ENCODE measurements at places on chromosomes 7 and 10. TPM values are rescaled to one million over a fixed set of nuclear protein-coding genes. Genes with fewer than 3 reads are reported as not detected.

- DNase-seq: no peak
These were observed 4.0 kb downstream of the ITGA8 start for GRCh38 chr10:15715619-15716227.

The TSPAN15 gene
- total RNA-seq: 8.8 TPM

DNA sequence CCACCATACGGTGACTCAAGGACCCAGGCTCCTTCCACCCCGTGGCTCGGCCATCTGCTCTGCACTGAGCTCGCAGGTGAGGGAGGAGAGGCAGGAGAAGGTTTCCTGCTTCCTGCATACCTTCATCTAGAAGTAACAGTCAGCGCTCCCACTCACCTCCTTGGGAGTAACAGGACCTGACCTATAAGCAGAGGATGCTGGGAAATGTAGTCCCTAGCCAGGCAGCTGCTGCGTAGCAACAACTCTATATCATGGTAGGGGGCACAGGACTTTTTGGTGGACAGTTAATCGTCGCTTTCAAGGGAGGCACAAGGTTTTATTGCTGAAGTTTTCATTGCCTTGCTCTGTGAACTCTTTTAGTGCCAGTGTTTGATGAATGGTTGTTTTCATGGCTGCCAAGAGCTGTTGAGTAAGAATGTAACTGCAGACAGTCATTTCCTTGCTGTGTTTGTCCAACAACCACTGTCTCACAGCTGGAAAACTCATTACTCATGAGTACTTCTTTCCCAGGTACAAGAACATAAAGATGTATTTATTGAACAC, 10.2 kb upstream of the ZFYVE27 start:
- DNase-seq: no peak

The NOM1 gene
- 14.4 TPM for total RNA-seq

- DNase-seq: peak; percentile 83
These were observed 754 bp downstream of the SLC25A13 start for GRCh38 chr7:96321031-96321657.

The ACBD7 gene
- not detected for total RNA-seq

The ABLIM1 gene
- 108 TPM for total RNA-seq

DNA sequence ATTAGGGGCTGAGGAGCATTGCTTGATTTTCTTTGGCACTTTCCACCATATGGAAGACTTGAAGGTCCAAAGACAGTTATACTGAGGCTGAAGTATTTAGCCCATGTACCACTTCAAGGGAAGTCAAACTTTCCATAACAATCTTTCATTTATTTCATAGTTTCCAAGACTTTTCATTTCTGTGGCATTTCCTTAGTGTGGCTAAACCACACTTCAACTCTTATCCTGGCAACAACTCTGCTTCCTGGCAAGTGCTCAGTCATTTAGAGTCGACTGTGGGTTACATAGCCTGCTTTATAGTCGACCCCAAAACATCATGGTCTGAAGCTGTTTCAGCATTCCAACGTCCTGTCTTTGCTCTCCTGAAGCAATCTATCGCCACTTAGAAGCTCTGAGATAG, 343.0 kb upstream of the SEMA3D start:
- no peak for DNase-seq

DNA sequence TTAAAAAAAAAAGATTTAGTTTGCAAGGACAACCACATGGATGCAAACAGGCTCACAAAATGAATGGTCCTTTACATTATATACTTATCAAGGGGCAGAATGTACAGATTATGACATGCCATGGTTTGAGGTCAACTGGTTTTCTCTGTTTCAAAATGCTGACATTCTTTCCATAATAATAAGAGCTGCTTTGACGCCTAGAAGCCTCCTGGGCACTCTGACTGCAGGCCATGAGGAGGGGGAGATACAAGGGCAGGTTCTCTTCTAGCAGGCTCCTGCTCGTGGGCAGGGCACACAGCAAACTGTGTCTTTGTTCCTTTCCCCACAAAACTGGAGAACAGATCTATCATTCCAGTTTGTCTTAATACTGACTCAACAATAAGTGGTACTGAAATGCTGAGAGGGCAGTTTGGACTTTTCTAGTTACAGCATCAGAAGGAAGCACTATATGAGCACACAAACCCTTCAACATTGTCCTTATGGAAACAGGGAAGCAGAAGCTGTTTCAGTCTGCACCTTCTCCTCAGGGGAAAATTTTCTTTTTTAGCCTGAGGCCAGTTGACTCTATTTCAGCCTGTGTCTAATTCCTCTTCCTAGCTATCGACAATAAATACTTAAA, 314.9 kb upstream of the AOAH start:
- no peak for DNase-seq

The SLC26A5 gene
- not detected for total RNA-seq

DNA sequence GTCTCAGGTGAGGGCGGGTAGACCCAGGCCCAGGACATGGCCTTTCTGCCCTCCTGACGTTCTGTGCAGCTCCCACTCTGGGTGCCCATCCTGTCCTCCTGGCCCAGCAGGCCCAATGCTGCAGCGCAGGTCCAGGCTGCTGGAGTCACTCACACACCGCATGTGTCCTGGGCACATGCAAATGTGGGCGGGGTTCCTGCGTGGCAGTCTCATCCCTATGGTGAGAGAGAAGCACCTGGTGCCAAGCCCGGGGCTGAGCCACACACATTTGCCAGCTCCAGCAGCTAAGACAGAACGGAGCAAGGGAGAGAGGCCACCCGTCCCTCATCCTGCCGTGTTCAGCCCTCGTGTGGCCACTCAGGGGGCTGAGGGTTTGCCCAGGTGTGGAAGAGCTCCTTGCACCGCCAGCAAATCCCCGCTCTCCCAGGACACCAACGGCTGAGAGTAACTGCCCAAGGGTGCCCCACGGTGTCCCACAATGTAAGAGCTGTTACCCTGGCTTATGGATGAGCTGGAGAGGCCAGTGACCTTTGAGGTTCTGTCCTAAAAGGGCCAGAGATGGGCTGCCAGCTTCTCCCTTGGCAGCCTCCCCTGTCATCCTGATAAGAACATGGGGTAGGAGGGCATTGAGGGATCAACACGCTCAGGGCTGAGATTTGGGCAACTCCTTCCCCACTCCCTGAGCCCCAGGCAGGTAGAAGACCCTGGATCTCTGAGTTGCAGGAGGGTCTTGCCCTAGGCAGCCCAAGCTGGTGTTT, 4.4 kb downstream of the FUOM start:
- DNase-seq: no peak
